NCI-H524 treated with DMSO at 0.1 percent for 48 hours (cell line): ENCODE measurements at places on chromosomes 12 and 14.

DNA sequence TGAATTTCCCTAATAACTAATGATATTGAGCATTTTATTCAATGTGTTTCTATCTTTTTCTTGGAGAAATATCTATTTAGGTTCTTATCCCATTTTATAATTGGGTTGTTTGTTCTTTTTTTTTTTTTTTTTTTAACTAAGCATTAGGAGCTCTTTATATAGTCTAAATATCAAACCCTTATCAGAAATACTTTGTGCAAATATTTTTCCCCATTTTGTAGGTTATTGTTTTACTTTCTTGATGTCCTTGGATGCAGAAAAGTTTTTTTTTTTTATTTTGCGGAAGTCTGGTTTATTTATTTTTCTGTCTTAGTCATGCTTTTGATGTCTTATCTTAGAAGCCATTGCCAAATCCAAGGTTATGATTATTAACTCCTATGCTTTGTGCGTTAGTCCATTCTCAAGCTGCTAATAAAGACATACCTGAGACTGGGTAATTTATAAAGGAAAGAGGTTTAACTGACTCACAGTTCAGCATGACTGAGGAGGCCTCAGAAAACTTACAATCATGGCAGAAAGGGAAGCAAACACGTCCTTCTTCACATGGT, 434.3 kb upstream of the TBX3 start:
- DNase-seq, result no peak

DNA sequence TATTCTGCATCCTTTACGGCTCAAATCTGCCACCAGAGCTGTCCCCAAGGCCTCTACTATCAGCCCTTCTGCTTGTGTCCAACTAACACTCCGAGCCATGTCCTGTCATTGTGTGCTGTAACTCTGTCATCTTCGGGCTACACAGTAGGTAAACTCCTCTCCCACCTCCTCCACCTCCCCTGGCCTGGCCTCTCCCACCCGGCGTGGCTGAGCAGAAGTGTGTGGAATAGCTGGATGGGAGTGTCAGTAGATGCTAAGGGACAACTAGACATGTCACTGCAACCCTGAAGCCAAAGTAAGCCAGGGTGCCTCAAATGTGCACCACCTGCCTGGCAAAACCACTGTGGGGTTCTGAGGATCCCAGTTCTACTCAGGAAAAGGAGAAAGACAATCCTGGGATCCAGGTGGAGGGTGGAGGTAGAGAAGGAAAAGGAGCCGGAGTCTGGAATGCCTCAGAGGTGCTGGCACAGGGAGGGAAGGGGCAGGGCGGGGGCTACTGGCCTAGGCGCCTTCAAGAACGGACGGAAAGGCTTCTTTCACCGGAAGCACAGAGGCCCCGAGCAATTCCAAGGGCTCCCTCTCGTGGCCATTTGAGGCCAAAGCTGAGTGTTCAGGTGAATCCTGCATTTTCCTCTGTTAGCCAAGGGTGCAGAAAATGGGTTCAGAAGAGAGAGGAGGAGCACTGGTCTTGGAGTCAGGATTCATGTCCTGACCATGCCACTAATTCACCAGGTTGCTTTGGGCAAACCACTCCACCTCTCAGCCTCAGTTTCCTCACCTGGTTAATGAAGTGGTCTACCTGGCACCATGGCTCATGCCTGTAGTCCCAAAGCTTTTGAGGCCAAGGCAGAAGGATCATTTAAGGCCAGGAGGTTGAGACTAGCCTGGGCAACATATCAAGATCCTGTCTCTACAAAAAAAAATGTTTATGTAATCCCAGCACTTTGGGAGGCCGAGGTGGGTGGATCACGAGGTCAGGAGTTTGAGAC, 20.5 kb upstream of the FAM181A start:
- peak; percentile 32 for DNase-seq

DNA sequence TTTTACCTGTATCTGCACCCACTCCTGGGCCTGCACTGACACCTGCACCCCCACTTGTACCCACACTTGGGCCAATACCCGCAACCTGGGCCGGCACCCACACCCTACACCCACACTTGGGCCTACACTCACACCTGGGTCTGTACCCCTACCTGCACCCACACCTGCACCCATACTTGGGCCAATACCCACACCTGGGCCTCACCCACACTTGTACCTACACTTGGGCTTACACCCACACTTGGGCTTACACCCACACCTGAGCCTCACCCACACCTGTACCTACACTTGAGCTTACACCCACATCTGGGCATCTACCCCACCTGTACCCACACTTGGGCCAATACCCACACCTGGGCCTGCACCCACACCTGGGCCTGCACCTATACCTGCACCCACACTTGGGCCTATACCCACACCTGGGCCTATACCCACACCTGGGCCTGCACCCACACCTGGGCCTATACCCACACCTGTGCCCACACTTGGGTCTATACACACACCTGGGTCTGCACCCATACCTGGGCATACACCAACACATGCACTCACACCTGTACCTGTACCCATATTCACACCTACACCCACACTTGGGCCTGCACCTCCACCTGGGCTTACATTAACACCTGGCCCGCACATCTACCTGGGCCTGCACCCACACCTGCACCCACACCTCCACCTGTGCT, 39.2 kb downstream of the DAO start:
- DNase-seq, result no peak

DNA sequence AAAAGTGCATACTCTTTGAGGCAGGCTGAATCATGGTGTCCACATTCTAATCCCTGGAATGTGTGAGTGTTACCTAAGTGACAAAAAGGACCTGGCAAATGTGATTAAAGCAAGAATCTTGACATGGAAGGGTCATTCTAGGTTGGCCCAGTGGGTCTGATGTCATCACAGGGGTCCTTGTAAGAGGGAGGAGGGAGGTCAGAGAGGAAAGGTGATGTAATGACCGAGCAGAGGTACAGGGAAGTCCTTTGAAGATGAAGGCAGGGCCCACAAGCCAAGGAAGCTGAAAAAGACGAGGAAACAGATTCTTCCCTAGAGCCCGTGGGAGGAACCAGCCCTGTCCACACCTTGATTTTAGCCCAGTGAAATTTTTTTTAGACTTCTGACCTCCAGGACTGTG, 60.1 kb downstream of the MAP1LC3B2 start:
- no peak for DNase-seq

- no peak for DNase-seq
Observed at GRCh38 chr14:25101276-25101675, 51.3 kb upstream of the STXBP6 start.

GRCh38 chr12:57826966-57827365, 8.4 kb upstream of the AVIL start:
- no peak for DNase-seq

DNA sequence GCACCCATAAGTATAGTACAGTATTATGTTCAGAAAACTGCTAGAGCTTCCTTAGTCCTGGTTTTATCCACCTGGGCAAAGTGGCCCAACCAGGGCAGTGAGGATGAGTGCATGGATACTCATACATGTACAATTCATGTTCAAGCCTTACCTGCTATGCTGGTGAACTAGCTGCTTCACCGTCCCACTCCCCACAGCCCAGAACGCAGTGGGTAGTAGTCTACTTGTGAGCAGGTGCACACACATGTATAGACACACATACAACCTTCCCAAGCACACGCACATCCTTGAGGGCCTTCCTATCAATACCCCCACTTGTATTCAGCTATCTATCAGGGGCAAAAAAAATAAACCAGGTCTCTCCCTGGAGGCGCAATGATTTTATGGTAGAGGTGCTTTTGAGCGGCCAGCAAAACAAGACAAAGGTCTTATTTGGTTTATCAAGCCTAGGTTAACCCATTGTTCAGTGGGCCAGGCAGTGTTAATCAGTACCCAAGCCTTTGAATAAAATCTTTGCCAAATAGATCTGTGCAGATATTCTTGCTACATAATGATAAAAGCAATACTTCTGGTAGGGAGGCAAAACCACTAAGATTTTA, 69.8 kb downstream of the ZFP36L1 start:
- no peak for DNase-seq

DNA sequence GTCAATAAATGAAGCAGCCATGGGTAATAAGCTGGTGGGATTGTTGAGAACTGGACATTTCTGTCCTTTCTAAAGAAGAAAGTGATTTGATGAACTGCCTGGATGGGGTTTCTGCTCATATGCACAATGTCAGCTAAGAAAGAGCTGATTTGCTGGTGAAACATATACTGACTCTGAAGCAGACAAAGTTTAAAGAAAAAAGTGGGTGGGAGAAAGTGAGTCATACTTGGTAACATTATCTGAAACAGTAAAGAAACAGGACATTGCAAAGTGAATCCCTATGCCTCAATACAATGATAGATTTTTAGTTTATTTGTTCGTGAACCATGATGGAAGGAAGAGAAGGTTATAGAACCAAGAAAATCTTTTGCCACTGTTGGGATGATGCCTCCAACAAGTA, 95.6 kb upstream of the DNM1L start:
- DNase-seq, result no peak

DNA sequence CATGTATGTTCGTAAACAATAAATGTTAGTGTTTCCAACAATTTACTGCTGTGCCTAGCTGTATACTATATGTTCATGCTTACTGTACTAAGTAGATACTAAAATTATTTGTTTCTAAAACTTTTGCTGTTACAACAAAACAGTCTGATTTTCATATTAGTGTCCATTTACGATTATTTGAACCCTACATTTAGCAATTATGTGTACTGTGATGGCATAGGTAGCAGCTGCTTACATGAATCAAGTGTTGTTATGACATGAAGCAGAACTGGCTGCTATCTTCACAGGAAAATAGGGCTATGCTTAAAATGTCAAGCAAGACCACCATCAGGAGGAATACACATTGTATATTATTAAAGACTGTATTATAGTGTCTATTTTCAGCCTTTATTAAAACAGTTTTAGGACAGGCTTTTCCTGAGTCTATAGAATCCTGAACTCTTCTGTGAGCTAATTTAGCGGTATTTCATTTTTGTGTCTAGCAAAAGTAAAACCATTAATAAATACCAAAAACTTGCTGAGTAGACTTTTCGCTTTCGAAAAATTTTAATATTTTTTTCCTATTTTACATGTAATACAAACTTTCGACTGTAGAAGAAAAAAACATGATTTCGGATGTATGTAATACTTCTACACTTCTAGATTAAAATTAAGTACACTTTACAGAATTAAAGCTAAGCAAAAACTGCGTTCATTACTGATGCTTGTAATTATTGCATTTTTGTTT, 1.1 kb upstream of the WDR89 start:
- no peak for DNase-seq

GRCh38 chr14:87745507-87746118, 247.4 kb downstream of the GALC start:
- peak; percentile 28 for DNase-seq

DNA sequence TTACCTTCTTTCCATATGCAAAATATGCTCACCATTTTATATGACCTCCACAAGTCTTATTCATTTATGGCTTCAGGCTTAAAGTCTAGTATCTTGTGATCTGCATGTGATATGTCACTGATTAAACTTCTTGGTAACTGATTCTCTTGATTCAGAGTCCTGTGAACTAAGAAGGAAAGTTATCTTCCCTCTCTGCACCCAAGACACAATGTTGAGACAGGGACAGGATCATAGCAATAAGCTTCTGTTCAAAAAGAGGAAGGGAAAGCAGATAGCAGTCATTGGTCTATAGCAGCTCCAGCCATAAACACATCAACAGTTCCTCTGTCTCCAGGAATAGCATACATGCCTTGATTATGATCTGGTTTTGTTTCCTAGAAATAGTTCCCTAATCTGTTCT, 103.1 kb downstream of the UNC79 start:
- no peak for DNase-seq

DNA sequence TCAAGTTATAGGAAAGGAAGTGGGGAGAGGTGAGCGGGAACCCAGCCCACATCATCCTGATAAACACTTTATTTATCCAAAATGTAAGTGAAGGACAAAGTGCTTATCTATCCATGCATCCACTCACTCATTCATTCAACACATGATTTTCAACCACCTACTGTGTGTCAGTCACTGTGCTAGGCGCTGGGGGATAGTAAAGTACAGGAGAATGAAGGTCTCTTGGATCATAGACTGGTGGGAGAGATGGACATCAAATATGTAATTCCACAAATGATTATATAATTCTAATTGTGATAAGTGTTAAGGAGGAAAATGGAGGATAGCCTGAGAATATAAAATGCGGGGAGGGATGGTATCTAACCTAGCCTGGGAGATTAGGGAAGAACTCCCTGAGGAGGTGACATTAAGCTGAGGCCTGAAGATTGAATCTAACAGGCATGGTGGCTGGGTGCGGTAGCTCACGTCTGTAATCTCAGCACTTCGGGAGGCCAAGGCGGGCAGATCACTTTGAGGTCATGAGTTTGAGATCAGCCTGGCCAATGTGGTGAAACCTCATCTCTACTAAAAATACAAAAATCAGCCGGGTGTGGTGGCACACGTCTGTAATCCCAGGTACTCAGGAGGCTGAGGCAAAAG, 41.3 kb upstream of the CHST11 start:
- DNase-seq, result no peak

DNA sequence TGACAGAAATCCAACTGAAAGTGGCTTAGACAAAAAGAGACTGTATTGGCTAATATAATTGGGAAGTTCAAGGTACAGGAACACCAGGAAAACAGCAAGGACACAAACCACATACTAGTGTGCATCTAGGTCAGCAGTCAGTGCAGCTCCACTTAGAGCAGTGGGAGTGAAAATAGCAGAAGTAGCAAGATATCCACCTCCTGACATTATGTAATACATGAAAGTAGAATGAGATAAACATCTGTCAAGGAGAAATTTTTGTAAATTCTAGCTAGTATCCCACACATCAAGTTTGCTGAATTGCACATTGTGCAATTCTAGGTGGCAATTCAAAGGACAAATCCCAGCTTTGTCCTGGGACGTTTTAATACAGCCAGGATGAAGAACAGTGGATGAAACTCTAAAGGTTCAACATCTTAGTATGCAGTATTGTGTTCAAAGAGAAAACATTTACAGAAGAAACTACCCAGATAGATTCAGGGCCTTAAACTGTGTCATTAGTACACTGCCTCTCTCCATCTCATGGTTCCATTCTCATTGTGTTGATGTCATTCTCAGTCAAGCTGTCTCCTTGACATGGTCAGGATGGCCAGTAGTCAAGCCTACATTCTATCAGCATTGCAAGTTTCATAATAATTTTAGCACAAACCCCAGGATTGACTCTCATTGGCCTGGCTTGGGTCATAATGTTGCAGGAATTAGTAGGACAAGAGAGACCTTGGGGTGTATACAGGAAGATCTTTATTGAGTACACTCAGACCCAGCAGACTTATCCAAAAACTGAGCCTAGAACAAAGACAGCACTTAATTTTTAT, 56.8 kb downstream of the SDR9C7 start:
- DNase-seq, result no peak

- peak; percentile 99 for DNase-seq
Observed at GRCh38 chr14:76919431-76920330, 93.5 kb downstream of the LRRC74A start.

GRCh38 chr14:96979611-96980074, 182.5 kb downstream of the VRK1 start:
- DNase-seq, result no peak

- DNase-seq, result no peak
Observed at GRCh38 chr12:112527082-112527481, 108.3 kb downstream of the PTPN11 start.

DNA sequence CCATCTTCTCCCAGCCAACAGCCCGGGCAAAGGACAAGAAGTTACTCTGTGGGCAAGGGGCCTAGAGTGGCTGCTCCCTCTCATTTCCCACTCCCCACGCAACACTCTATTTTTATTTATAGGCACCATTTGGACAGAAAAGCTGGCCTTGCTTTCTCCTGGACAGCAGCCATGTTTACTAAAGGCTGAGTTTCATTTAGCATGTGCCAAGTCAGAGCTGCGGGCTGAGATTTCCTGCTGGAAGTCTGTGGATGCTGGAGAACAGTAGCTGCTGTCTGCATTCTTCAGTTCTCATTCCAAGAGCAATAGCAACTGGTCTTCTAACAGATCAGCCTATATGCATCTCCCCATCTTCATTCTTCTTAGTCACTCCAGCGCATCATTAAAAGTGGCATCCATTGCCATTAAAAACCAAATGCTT, 8.3 kb downstream of the COL2A1 start:
- no peak for DNase-seq
